ENCODE measurements at places on chromosomes 16 and 17.

DNA sequence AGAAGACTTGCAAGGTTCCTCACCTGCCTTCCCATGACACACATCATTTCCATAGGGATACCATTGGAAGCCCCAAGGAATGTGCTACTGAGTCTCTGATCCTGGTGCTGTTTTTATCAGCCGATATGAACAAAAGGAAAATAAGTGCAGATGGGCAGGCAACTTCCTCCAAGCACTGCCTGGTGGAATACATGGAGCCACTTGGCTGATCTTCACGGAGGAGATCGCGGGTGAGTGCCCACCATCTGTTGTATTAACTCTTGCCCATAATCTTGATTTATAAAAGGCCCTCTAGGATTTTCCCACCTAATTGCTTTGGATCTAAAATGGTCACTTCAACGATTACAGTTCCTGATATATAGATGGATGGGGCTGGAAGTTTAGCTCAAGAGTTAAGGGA lies 24.7 kb upstream of the CDRT15 start:
- DNase-seq: no peak

DNA sequence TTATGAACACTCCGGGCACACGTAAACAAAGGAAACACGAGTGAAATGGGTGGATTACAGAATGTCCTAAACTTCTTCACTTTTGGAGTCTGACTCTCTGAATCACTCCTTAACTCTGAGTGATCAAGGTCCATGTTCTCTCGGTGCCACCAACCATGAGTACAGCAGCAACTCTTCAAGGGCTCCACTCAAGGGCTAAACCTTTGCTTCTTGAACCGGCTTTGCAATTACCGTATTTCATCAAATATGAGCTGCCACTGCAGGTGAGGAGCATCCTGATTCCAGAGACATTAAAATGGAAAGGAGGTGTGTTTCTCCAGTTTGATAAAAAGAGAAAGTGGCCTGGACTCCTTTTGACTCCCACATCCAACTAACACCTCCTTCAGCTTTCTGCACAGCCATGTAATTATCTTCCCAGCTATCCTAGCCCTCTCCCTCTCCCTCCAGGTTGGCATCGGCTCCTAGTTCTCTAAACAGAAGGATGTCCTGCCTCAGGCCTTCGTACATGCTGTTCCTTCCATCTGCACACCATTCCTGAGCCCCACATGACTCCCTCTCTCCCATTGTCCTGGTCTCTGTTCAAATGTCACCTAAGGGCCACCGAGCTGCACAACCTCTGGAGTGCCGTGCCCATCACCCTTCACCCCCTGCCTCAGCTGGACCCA lies 61.4 kb downstream of the ZDHHC7 start:
- DNase-seq: no peak

DNA sequence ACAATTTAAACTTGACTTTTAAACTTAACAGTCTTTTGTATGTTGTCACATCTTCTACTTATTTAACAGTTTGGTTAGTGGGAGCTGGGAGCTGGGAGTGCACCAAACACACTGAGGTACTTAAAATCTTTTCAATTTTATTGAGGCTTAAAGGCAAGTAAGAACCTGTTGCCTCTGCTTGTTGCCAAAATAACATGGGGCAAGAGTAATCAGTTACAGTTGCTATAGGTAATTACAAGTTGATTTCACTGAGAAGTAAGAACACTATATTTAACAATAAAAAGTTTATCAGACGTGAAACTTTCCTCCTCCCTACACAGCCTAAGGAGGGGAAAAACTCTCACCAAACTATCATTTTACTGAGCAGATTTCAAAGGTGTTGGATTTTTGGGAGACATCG lies 135.2 kb downstream of the FTO start:
- DNase-seq: no peak

GRCh38 chr17:78985395-78985794 lies 5.7 kb upstream of the LGALS3BP start:
- no peak for DNase-seq

GRCh38 chr17:70618641-70619040 lies 449.3 kb downstream of the KCNJ2 start:
- DNase-seq: no peak

Data from stimulated activated CD8-positive, alpha-beta memory T cell treated with anti-CD3 and anti-CD28 coated beads, Interleukin-7, amount 100 ng/mL, for 48 hours (primary cell).